LHCN-M2 (cell line): ENCODE measurements at places on chromosomes 16 and 17.

DNA sequence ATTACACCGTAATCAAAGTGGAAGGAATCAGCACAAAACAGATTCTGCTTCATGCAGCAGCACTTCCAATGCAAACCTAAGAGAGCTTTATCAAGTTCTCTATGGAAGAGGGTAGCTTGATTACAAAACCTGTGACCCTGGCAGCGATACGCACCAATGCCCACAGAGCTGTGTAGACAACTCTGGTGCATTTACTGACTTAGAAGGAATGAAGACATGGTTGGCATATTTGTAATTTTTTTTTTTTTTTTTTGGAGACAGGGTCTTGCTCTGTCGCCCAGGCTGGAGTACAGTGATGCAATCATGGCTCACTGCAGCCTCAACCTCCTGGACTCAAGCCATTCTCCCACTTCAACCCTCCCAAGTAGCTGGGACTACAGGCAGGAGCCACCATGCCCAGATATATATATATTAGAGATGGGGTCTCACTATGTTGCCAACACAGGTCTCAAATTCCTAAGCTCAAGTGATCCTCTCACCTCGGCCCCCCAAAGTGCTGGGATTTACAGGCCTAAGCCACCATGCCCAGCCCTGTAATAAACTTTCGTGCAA lies 49.4 kb downstream of the XPO6 start:
- DNase-seq, result no peak

- DNase-seq, result no peak
These were observed 44.3 kb downstream of the ELAC2 start for GRCh38 chr17:12973496-12974004.

DNA sequence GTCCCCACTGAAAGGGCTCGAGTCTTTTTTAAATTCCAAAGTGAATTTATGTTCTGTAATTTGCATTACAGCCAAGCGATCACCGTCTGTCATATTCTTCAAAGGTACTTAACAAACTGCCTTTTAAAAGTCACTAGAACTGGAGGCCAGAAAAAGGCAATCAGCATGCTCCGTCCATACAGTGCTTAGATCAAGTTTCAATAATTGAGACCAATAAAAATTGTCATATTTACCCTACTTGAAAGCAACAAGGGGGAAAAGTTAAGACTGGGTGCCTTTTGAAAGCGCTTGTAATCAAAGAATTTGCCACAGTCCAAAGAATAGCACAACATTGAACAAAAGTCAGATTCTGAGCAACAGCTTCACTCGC lies 9.0 kb upstream of the ZFHX3 start:
- DNase-seq, result no peak

DNA sequence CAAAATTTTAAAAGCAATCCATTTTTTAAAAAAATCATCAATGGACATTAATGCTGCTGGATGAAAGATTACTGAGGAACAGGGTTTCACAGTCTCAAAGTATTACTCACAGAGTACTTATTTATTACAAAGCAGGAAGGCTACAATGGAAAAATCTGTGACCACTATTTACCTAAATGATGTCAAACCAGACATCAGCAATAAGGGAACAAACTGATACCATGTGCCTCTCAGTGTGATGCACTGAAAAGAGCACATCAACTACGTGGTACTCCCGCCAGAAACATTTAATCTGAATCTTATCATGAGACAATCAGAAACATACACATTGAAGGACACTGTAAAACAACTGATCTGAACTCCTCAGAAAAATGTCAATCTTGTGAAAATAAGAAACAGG lies 124.2 kb downstream of the PARN start:
- DNase-seq, result no peak

- no peak for DNase-seq
These were observed at the start of gene ASIC2 for GRCh38 chr17:33292981-33293867. Gene ASIC2 (minus strand): TSS chr17:33293295.

DNA sequence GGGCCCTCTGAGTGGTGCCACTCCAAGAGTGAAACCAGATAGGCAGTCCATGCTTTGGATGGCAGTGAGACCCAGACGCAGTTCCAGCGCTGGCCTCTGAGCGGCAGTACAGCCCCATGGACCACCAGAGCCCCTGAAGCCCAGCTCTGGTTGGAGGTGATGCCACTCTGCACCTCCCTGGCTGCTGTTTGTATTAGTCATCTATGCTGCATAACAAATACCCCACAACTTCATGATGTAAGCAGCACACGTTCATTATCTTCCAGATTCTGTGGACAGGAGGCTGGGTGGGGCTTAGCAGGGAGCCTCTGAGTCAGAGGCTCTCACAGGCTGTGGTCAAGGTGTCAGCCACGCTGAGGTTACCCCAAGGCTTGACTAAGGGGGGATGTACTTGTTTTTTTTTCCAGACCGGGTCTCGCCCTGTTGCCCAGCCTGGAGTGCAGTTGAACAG lies 5.1 kb upstream of the NME4 start:
- peak; percentile 88 for DNase-seq

GRCh38 chr16:27231692-27232060 lies 28.4 kb downstream of the KDM8 start:
- no peak for DNase-seq

DNA sequence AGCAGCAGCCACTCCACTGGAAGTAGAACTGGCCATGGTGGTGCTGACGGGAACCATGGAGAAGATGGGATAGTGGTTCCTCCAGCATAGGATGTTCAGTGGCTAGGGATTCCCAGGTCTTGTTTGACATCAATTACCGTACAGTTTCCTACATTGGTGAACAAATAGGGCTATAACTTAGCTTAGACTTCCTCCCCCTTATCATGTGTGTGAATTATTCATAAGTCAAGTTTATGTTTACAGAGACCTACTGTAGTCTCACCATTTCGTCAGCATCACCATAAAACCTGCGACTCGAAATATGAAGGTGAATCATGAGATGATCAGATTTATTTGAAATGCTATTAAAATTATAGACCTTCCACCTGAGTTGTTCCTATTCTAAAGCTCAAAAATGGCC lies 1.2 kb downstream of the KRTAP2-3 start:
- DNase-seq, result no peak

DNA sequence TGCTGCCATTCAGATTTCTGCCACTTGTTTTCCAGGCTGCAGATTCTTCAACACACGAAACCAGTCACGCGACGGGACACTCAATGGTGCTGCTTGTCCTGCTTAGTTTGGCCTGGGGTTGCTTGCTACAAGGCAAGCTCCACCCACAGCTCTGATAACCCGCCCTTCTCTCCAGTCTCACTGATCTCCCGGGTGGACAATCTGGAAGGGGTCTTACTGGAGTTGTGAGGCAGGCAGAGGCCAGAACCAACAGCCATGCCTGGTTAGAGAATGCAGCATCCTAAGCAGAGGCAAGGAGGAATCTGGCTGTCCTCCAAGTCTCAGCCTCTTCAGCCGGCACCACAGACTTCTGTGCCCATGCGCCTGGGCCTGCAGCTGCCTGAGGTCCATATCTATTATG lies 119.1 kb downstream of the KCNJ12 start:
- no peak for DNase-seq

DNA sequence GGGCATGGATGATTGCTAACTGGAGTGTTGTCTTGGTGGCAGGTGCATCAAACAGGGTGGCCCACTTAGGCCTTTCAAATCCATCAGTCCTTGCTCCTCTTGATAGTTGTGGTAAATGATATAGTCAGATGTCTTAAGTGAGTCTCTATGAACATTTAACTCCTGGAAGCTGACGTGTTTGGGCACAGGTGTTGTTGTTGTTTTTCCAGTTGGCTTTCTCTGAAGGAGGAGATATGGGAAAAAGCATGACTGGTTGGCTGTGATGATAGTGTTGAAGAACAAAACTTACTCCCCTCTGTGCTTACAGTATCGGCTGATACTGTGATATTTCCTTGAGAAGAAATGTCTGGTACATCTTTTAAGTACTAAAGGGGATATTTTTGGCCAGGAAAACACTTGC lies 18.0 kb downstream of the TNRC6A start:
- peak; percentile 72 for DNase-seq

- no peak for DNase-seq
These were observed 4.0 kb downstream of the BPTF start for GRCh38 chr17:67829331-67829730.

DNA sequence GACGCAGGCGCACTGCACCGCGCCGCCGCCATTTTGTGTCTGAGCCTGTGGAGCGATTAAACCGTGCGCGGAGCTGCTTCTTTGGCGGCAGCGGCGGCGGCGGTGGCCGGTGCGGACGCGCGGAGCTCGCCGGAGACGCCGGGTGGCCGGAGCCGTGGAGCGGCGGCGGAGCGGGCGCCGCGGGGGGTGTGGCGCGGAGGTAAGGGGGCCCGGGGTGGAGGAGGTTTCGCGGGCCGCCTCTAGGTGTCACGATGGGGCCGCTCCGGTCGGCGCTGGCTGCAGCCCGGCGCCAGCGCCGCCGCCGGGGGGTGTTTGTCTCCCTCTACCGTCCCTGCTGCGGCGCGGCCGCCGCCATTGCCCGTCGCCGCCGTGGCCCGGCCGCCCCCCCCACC lies at the start of gene CTCF:
Gene CTCF, plus strand, starts transcription at position 1 of the 392 bp plus-strand sequence. CDS start 48,307 bp downstream, outside the sequence.
- peak; percentile 74 for DNase-seq

DNA sequence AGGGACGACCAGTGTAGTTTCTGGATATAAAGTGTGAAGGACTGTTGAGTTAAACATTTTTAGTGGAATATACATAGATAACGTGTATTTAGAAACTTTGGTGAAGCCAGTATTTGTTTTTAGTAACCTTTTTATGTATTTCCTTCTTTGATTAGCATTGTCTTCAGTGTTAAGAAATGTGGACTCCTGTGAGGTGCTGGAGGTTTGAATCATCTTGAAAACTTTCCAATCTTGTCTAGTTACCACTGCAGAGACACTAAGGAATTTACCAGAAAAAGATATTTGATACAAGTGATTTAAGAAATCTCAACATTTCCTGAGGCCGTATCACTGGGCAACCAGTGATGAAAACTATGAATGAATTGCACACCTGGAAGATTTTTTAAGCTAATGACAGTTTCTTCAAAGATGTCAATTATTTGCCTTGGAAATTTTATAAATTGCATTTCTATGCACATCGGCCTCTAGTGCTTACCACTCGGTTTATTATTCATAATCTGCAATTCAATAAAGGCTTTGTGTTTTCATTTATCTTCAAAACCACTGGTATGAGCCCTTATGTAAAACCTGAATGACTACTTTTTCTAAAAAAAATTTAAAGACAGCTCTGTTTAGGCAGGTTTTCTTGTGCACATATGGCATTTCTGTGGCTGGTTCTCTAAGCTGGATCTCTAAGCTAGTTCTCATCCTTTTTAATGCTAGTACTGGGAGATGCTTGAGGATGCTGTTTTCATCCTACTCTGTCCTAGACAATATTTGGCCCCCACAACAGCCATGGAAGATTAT lies 31.4 kb upstream of the ADCY7 start:
- peak; percentile 31 for DNase-seq

- DNase-seq, result no peak
These were observed 28.1 kb upstream of the MLYCD start for GRCh38 chr16:83870830-83871229.

DNA sequence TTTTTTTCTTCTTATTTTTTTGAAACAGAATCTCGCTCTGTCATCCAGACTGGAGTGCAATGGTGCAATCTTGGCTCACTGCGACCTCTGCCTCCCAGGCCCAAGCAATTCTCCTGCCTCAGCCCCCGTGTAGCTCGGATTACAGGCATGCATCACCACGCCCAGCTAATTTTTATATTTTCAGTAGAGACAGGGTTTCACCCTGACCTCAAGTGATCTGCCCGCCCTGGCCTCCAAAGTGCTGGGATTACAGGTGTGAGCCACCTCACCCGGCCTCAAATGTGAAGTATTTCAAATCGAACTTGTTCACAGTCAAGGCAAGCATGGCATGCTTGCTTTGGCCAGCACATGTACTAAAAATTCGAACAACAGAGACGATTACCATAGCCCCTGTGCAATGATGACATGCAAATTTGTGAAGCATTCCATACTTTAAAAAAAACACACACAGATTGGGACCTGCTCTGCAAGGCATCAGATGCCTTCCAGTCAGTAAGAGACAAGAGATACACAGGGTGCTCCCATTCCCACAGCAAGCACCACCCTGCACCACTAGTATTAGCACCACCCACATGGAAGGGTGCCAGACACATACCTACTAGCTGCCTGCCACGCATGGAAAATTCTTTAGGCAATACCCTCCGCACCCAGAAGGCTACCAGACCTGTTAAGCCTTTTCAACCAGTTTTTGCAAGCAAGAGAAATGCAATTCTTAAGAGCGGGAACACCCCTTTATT lies 47.2 kb downstream of the ANKRD11 start:
- peak; percentile 51 for DNase-seq

GRCh38 chr17:9644910-9645751 lies at the start of gene USP43:
Gene USP43 (plus strand): TSS chr17:9645517. CDS start chr17:9645633, 116 bp downstream.
- no peak for DNase-seq

DNA sequence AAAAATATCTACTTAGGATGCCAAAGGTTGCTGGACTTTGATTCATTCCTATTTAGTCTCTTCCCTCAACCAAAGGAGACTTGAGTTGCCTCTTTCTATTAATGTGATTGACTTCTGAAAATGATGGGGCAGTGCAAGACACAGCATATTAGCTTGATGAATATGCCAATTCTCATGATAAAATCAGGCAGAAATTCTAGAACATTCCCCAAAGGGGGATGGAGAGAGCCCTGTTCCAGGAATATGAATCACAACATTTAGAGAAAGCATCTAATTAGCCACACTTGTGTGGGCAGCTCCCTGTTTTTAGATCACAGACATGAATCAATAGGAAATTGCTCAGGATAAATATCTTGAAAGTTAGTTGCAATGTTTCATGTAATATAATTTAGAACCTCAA lies 584.0 kb upstream of the CDH8 start:
- DNase-seq, result no peak

DNA sequence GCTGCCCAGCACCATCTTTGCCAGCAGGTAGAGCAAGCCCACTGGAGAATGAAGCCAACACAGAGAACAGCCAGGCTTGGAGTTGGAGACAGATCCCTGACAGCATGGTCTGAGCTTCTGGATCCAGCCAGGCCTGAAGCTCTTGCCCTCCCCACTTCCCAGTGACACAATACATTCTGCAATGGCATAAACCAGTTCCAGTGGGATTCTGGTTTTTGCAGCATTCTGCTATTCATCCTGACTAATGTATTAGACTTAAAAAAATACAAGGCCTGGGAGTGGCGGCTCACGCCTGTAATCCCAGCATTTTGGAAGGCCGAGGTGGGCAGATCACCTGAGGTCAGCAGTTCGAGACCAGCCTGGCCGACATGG lies 40.6 kb upstream of the LITAF start:
- no peak for DNase-seq

- DNase-seq, result no peak
These were observed 79.8 kb downstream of the ZDHHC7 start for GRCh38 chr16:84931506-84931905.

DNA sequence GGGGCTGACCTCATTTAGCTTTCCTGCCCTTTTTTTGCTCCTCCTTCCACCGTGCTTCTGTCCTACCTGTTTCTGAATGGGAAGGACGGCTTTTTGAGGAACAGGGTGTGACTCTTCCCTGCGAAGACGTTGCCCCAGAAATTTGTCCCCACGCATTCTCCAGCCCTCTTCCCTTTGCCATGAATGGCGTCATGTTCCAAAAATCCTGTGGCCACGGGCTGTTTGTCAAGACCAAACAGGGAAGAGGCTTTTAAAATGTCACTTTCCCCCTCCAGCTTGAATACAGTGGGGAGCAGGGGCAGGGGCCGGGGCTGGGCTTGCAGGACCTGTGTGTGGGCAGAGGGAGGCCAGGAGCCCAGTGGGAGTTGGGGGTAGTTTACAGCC lies 13.9 kb downstream of the MPRIP start:
- no peak for DNase-seq

- DNase-seq, result no peak
These were observed 13.5 kb downstream of the SPATA32 start for GRCh38 chr17:45248132-45248957.

GRCh38 chr17:13921841-13922776 lies 147.2 kb upstream of the COX10 start:
- no peak for DNase-seq

GRCh38 chr17:78819806-78820792 lies 20.5 kb downstream of the USP36 start:
- no peak for DNase-seq

- no peak for DNase-seq
These were observed 166.5 kb downstream of the AXIN2 start for GRCh38 chr17:65394811-65395472.
